ENCODE measurements at places on chromosomes 13 and 19. TPM values are rescaled to one million over a fixed set of nuclear protein-coding genes. Genes with fewer than 3 reads are reported as not detected.

DNA sequence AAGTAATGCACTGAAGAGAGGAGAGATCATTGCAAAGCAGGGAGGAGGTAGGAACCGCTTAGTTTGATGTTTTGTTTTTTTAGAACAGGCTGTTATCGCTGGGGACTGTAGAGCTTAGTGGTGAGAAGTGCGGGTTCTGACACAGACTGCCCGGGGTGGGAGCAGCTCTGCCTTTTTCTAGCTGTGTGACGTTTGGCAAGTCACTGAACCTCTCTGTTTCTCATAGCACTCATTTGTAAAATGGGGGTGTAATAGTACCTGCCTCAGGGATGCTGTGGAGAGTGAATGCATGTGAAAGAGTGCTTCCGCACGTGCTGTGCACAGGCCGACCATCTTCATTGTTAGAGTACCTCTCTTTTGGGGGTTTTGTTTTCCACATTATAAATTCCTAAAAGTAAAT is 19.3 kb downstream of the PRAM1 start:
- DNase-seq, result no peak

DNA sequence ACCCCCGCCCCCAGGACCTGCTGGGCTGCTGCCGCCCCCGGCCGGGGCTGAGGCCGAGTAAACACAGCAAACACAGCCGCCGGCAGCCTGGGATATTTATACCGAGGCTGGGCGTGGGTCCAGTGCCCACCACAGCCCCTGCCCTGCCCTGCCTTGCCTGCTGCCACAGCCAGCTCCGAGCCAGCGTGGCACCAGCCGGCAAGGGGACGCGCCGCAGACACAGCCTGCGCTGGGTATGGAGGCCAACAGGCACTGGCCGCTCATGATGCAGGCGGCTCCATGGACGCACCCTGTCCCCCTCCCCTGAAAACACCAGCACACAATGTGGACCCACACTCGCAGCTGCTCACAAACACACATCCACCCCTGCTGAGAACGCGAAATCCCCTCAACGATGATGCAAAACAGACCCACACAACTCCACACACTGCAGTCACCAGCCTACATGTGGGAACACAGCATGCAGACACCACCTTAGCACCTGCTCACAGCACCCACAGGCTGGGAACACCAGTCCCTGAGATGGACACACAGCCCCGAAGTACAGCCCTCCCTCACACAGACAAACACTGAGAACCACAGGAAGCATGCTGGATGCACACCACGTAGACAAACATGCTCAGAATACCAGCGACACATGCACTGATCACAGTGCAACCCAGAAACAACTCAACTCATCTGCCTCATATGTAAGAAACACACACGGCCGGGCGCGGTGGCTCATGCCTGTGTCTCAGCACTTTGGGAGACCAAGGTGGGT is 16.2 kb downstream of the CCDC97 start:
- no peak for DNase-seq

GRCh38 chr13:101417043-101417406 is 717 bp upstream of the NALCN start:
- no peak for DNase-seq

DNA sequence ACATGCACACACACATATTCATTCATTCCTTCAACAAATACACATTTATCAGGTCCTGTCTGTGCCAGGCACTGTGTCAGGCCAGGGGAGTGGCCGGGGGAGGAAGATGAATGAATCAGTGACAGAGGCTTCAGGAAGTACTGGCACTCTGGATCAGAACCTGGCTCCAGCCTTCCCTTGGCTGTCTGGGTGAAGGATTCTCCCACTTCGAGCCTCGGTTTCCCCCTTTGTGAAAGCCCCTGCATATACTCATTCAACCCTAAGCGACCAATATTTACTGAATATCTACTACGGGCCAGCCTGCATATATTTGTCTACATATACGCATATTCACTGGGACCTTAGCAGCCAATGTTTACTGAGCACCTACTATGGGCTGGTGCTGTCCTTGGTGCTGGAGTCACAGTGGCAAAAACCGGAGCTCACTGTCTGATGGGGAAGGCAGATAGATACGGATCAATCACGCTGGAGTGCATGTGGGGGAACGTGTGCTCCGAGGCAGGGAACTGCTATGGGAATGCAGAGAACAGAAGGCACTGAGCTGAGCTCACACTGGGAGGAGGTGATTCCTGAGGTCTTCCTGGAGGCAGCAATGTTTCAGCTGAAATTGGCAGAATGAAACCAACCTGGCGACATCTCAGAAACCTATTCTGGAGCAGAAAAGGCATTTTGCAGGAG is 636 bp upstream of the ZNF579 start:
- DNase-seq, result no peak

DNA sequence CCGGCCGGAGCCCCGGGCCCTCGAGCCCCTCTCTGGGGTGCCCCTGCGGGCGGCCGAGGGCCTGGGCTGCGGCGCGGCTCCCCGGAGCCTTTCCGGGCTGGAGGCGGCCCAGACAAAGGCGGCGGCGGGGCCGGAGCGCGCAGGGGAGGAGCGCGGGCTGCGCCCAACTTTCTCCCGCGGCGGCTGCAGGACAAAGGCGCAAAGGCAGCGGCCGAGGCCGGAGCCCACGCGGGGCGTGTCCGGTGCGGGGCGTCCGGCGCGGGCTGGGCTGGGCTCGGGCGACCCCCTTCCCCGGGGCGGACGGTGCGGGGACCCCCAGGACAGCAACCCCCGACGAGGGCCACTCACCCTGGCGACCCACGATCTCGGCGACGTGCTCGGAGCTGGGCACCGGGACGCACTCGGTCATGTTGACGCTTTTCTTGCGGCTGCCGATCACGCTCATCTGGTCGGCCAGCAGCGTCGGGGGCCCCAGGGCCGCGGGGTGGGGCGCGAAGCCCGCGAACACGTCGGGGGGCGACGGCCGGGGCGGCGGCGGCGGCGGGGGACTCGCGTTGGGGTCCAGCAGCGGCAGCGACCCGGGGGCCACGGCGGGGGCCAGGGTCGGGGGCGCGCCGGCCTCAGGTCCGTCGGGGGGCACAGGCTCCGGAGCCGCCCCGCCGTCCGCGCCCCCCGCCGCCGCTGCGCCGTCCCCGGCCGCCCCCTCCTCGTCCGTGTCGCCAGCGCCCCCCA is 843 bp downstream of the MEX3D start:
- DNase-seq, result no peak

Gene SIGLEC12
- polyA plus RNA-seq, result 0.07 TPM

DNA sequence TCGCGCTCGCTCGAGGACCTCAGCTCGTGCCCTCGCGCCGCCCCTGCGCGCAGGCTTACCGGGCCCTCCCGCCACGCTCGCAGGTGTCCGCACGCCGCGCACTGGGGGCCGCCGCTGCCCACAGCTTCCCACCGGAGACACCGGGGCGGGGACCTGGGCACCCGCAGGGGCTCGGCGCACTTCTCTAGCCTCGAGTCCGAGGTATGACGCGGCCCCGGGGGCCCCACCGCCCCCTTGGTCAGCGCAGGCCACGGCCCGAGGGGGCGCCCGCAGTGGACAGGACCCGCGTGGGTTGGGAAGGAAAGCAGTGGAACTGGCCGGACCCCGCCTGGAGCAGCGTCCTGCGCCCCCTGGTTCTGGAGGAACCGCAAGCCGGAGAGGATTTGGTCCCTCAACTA is 2.1 kb upstream of the GRWD1 start:
- DNase-seq, result no peak

- DNase-seq, result no peak
Measured at GRCh38 chr13:113407531-113408393, 43.8 kb upstream of the GRTP1 start.

GRCh38 chr19:3462991-3463713 is 17.2 kb downstream of the SMIM24 start:
- DNase-seq, result no peak

DNA sequence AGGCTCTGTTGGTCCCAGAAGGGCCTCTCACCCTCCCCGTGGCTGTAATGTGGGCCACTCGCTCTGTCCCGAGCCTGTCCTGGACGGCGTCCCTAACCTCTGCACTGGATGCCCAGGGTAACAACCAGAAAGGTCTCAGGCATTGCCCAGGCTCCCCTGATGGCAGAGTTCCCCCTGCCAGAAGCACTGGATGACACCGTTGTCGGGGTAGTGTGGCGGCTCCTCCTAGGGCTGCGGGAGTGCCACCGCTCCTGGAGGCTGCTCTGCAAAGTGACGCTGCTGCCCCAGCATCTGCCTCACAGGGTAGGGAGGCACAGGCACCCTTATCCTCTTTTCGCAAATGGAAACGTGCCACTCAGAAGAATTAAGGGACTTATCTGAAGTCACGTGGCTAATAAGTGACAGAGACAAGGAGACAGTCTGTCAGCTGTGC is 32.0 kb downstream of the MPHOSPH8 start:
- DNase-seq, result no peak

DNA sequence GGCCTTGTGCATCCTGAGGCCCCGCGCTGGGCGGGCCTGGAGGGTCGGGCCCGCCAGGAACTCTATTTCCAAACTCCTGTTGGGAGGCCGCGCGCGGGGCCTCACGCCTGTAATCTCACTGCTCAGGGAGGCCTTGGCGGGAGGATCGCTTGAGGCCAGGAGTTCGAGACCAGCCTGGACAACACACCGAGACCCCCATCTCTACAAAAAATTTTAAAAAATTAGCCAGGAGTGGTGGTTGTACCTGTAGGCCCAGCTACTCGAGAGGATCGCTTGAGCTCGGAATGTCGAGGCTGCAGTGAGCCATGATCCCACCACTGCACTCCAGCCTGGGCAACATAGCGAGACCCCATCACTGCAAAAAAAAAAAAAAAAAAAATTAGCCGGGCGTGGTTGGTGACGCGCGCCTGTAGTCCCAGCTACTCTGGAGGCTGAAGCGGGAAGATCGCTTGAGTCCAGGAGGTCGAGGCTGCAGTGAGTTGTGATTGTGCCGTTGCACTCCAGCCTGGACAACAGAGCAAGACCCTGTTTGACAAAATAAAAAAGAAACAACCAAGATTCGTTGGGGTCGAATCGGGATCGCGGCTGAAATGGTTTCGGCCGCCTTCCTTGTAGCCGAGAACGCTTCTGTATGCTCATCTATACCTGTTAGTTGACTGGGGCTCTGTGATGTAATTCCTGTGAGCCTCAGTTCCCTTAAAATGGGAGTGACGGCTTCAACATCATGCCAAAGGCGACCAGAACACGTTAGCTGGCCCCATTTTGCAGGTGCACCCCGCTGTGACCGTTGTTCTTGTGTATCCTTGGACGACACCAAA is 636 bp downstream of the SF3A2 start:
- DNase-seq, result no peak
